ENCODE measurements at places on chromosomes 6 and 20.

GRCh38 chr6:163432300-163432699 is 17.8 kb downstream of the QKI start:
- peaks cover 27% of the 10 kb centered on the region for H3K4me1 ChIP-seq
- no peak overlapping the region for H3K27ac ChIP-seq
- H3K4me3 ChIP-seq: no peak overlapping the region
- no peaks in the 10 kb centered on the region for H3K36me3 ChIP-seq
- DNase-seq: no peak

GRCh38 chr20:62918147-62918546 is 8.2 kb downstream of the DIDO1 start:
- H3K27ac ChIP-seq: no peak overlapping the region
- no peaks in the 10 kb centered on the region for H3K36me3 ChIP-seq
- H3K4me1 ChIP-seq: peaks cover 83% of the 10 kb centered on the region
- DNase-seq: no peak

DNA sequence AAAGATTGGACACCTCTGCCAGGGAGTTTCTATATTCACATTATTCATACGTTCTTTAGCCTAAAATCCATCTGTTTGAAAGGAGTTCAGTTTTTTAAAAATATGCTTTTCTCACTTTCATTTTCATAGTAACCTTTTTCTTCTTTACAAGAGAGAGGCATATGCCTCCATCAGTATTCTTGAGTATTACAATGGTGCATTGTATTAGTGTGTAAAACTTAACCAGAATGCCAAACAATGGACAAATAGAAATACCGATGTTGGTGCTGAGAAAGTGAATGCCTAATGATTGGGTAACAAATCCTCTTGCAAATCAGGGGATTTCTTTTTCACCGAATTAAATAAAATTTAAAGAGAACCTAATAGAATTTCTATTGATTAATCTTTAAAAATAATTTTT is 163.2 kb upstream of the LAMA2 start:
- no peaks in the 10 kb centered on the region for H3K36me3 ChIP-seq
- H3K27me3 ChIP-seq: no peaks in the 10 kb centered on the region
- DNase-seq: no peak
- no peaks in the 10 kb centered on the region for H3K4me1 ChIP-seq

DNA sequence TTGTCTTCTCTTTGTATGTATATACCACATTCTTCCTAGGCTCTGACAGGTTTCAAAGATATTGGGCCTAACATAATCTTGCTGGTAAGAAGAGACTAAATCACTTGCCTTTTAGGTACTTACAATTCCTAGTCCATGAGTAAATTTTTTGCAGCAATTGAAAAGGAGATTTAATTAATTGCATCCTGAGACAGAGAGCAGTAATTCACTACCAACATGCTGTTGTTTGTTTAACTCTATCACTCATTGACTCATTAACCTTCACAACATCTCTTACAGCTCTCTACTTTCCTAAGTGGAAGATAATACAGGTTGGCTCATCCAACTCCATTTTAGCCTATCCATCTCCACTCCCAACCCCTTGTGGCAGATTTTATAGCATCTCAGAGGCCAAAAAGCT is 280.4 kb downstream of the ALDH8A1 start:
- no peak overlapping the region for H3K4me3 ChIP-seq
- H3K27ac ChIP-seq: no peak overlapping the region
- no peaks in the 10 kb centered on the region for H3K36me3 ChIP-seq
- H3K4me1 ChIP-seq: no peaks in the 10 kb centered on the region
- H3K27me3 ChIP-seq: no peaks in the 10 kb centered on the region
- DNase-seq: no peak

DNA sequence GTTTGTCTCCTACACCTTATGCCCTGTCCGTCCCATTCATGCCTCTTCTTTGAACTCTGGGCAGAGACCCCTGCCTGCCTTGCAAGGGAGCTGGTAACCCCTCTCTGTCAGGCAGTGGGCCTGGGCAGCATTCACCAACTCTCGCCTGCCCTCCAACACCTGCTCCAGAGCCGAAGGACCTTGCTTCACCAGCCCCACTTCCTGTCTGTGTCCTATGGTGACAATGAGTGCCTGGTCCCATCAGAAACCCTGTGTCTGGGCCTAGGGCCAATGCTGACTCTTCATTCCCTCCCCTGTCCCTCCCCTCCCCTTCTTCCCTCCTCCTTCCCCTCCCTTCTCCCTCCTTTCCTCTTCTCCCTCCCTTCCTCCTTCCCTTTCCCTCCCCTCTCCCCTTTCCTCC is 22.8 kb upstream of the PCMTD2 start:
- no peak overlapping the region for H3K4me3 ChIP-seq
- peaks cover 13% of the 10 kb centered on the region for H3K4me1 ChIP-seq
- H3K27ac ChIP-seq: peak overlapping the region; percentile 63
- no peaks in the 10 kb centered on the region for H3K36me3 ChIP-seq
- no peaks in the 10 kb centered on the region for H3K27me3 ChIP-seq

- H3K4me3 ChIP-seq: no peak overlapping the region
- H3K27me3 ChIP-seq: no peaks in the 10 kb centered on the region
- H3K36me3 ChIP-seq: no peaks in the 10 kb centered on the region
- DNase-seq: no peak
- H3K27ac ChIP-seq: no peak overlapping the region
Measured at GRCh38 chr6:133817460-133818047, 71.4 kb upstream of the TCF21 start.

GRCh38 chr6:1872649-1873131 is 263.0 kb downstream of the FOXC1 start:
- no peaks in the 10 kb centered on the region for H3K27me3 ChIP-seq
- no peaks in the 10 kb centered on the region for H3K36me3 ChIP-seq
- H3K4me1 ChIP-seq: no peaks in the 10 kb centered on the region
- H3K4me3 ChIP-seq: no peak overlapping the region

DNA sequence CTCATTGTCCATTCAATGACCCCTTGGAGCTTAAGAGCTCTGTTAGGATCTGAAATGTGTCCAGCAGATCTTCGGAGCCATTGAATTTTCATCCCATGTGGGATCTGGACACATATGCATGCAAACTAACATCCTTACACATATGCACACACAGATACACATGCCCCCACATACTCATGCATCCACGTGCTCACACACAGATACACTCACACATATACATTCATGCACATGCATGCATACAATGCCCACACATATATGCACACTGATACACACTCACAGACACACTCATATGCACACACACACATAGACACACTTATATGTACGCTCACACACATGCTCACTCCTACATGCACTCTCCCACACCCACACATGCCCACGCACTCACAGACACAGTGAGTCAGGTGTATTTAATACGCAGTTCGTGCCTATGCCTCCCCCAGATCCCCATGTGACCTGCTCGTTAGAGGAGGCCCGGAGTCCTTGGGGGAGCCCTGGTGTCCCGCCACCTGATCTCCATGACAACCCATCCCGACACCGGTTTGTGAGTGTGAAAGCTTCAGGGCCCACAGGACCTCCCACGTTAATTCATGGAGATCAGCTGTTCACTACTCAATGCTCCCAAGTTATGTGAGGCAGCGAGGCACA is 121.9 kb upstream of the SULF2 start:
- no peaks in the 10 kb centered on the region for H3K36me3 ChIP-seq
- H3K4me1 ChIP-seq: no peaks in the 10 kb centered on the region
- H3K27me3 ChIP-seq: no peaks in the 10 kb centered on the region
- no peak overlapping the region for H3K4me3 ChIP-seq
- no peak for DNase-seq

DNA sequence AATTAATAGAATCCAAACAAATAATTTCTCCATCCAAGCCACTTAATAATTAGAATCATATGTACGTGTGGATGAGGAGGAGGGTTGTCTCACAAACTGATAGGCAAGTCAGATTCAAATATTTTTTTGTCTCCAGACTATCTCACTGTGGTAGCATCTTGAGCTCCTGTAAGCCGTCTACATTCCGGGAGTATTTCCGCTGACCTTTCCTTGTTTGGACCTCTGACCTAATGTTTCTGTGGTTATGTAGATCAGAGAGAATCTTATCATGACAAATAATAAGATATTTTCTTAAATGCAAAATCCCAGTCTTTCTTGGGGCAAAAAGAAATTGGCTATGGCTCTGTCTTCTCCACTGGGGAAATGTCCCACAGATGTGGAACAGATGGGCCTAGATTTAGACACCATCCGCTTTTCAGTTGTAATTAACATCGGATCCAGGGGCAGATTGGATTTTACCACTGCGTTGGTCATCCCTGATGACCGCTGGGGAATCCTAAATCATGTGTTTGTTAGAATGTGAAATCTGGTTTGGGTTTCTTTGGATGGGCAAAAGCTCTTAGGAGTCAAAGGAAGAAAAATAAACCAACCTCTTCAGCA is 197.1 kb upstream of the RIN2 start:
- no peak overlapping the region for H3K27ac ChIP-seq
- no peaks in the 10 kb centered on the region for H3K4me1 ChIP-seq
- no peak overlapping the region for H3K4me3 ChIP-seq
- DNase-seq: no peak
- H3K27me3 ChIP-seq: no peaks in the 10 kb centered on the region

DNA sequence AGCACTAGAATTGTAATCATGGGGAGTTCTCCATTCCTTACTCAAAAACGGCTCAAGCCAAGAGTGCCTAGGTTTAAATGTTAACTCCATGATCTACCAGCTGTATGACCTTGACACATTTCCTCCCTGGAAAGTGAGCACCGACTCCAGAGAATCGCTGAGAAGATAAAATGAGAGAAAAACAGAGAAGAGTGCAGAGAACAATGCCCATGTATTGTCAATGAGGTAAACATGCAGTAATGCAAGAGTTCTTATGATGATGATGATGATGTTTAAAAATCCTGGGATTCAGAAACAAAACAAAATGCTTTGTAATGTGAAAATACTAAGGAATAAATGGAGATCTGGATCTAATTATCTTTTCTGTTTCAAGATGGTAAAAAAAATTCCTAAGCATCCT is 64.8 kb upstream of the BEND6 start:
- no peaks in the 10 kb centered on the region for H3K36me3 ChIP-seq
- no peaks in the 10 kb centered on the region for H3K4me1 ChIP-seq
- H3K4me3 ChIP-seq: no peak overlapping the region
- no peak overlapping the region for H3K27ac ChIP-seq

DNA sequence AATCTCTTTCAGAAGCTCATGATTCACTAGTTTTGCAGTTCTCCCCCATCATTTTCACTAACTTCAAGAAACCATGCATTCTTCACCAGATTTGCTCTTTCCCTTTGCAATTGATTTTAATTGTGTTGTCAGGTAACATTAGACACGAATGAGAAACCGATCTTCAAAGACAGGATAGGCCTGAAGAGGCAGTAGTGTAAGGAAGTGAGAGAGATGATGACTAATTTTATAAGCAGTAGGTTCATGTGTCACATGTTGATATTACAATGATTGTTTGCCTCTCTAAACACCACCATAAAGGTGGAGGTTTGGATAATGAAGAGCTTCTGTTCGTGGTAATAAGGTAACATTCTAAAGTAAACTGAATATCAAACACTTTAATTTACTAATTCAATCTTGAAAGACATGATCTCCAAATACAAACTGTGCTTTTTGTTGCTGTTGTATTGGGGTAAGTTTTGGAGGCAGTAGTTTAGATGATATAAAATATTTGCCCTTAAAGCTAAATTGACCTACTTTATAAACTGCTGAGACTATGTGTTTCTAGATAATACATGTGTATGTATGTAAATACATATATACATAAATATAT is 207.2 kb downstream of the PHACTR1 start:
- H3K27ac ChIP-seq: no peak overlapping the region
- H3K4me1 ChIP-seq: no peaks in the 10 kb centered on the region
- no peak overlapping the region for H3K4me3 ChIP-seq
- no peak for DNase-seq

- H3K36me3 ChIP-seq: no peaks in the 10 kb centered on the region
- no peaks in the 10 kb centered on the region for H3K27me3 ChIP-seq
Measured at GRCh38 chr6:12331951-12332749, 42.0 kb downstream of the EDN1 start.

DNA sequence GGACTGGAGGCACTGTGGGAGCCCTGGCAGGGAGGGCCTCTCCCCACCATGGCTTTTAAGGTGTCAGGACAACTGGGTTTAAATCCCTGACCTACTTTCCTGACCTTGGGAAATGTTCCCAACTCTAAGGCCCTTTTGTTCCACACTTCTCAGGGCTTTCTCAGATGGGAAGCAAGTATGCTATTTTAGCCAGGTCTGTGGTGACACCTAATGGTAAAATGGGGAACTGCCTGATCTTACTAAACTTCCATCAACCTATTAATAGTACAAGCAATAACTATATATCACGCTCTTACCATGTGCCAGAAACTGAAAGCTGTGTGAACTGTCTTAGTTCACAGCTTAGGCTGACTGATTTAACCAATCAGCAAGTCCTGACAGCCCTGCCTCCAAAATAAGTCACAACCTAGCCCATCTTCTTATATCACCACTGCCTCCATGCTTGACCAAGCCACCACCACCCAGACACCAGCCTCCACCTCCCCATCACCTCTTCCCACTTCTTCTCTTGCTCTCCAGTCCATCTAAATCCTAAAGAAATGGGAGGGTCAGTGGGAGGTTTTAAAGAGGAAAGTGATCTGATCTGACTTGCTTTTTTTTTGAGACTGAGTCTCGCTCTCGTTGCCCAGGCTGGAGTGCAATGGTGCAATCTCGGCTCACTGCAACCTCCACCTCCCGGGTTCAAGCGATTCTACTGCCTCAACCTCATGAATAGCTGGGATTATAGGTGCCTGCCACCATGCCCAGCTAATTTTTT is 6.9 kb upstream of the BLCAP start:
- peak; percentile 82 for DNase-seq
- no peak overlapping the region for H3K27ac ChIP-seq
- no peaks in the 10 kb centered on the region for H3K27me3 ChIP-seq
- no peaks in the 10 kb centered on the region for H3K36me3 ChIP-seq
- H3K4me3 ChIP-seq: no peak overlapping the region

DNA sequence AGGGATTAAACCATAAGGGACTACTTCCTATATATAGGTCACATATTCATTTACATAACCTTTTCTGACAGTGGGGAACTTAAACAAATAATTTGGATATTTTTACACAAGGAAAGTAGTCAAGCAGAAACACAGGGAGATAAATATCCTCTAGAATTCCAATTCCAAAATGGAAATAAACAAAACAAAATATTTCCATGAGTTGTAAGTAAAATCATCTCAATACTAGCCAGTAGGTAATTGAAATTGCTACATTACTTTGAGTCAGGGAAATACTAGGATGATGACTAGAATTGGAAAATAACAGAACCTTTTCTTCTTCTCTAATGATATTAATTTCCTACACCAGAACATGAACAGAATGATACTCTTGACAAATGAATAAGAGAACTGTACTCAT is 1308.1 kb upstream of the GJE1 start:
- no peak overlapping the region for H3K4me3 ChIP-seq
- DNase-seq: no peak
- H3K36me3 ChIP-seq: no peaks in the 10 kb centered on the region
- no peaks in the 10 kb centered on the region for H3K4me1 ChIP-seq

DNA sequence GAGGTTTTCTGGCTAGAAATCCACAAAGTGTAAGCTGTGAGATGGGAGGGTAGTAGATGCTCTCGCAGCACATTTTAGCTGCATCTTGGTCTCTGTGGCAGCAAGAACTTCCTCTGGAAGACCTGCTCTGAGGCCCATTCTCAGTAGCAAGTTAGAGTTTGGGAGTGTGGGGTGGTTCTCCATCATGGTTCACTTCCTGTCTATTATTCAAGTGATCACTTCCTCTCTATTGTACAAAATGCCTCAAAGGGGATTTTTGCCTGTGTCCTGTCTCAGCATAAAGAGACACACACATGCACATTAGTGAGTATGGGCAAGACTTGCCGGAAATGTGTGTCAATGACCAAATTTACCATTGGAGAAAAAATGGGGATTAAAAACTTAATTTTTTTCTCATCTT is 42.5 kb downstream of the LYRM2 start:
- no peak overlapping the region for H3K27ac ChIP-seq
- DNase-seq: no peak
- H3K36me3 ChIP-seq: no peaks in the 10 kb centered on the region
- peaks cover 7% of the 10 kb centered on the region for H3K4me1 ChIP-seq
- no peaks in the 10 kb centered on the region for H3K27me3 ChIP-seq

All from adrenal gland (tissue), 19 donors.